ELR (cell line): ENCODE measurements at places on chromosomes 13 and 19.

DNA sequence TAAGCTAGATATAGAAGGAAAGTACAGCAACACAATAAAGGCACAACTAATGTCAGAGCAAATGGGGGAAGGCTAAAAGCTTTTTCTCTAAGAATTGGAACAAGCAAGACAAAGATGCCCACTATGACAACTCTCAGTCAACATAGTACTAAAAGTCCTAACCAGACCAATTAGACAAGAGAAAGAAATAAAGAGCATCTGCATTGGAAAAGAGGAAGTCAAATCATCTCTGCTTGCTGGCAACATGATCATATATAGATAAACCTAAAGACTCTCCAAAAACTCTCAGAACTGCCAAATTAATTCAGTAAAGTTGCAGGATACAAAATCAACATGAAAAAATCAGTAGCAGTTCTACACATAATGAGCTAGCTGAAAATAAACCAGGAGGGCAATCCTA lies 542.0 kb downstream of the DIAPH3 start:
- DNase-seq = no peak

DNA sequence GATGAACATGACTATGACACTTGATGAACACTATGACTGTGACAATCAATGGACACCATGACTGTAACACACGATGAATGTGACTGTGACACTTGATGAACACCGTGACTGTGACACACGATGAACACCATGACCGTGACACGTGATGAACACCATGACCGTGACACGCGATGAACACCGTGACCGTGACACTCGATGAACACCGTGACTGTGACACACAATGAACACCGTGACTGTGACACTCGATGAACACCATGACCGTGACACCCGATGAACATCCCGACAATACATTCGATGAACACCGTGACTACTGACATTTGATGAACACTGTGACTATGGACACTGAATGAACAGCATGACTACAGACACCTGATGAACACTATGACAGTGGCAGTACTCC lies 30.9 kb downstream of the ZFR2 start:
- DNase-seq = no peak

DNA sequence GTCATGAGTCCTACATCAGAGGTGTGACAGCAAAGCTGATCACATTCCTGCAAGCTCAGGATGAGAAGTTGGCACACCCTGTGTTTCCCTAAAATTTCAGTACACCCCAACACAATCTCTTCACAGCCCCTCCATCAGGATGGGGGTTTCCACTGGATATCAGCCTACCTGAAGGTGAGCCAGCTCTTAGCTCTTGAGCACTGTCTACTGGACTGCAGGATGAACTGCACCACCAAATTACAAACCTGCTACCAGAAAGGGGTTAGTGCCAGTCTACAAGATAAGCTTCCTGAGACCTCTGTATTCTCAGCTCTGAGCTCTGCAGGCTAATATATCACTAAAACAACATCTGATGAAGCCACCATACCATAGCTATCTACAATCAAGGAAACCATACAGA lies 1616.2 kb upstream of the SPRY2 start:
- DNase-seq = no peak

- peak; percentile 80 for DNase-seq
These were observed 38.8 kb upstream of the GATAD2A start for GRCh38 chr19:19366434-19367396.

GRCh38 chr13:40550130-40550529 lies 116.3 kb downstream of the FOXO1 start:
- peak; percentile 30 for DNase-seq
